T-helper 2 cell treated with Interferon-gamma antibody and Interleukin-4, amounts not matched to agents 5 μg/mL and 100 μg/mL, for 36 hours (primary cell): ENCODE measurements at places on chromosomes 6 and 20.

- no peak for DNase-seq
Observed at GRCh38 chr20:24993337-24994185, 1.0 kb upstream of the APMAP start.

DNA sequence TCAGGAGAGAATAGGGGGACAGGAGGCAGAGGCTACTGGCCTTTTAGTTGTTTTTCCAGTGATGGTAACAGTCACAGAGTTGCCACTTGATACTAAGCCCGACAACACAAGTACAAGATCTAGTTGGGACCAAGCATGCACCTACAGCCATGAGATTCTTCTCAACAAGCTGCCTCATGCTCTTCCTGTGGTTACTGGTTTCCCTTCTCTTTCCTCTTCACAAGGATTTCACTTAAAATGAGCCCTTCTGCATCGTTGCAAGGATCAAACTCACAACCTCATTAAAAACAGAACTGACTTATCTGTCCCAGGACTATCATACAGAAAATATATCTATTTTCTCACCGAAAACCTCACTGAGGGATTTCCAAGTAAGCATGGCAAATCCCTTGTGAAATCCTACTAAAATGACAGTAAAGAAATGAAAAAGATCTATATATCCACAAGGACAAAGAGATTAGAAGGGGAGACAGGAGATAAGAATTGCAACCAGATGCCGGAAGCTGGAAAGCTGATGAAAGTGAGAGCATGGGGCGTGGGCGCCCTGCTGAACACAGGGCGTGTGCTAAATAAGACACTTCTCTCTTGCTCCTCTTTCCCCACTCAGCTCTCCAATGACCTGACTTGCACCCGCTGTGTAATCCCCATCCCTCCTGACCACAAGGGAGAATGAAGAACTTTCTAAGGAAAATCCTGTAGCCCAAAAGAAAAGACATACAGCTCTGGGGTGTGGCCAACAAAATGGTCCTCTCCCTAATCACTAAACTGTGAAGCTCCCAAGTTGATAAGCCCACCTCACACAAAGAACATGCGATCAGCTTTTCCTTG is 13.4 kb downstream of the MTFR2 start:
- DNase-seq: no peak

DNA sequence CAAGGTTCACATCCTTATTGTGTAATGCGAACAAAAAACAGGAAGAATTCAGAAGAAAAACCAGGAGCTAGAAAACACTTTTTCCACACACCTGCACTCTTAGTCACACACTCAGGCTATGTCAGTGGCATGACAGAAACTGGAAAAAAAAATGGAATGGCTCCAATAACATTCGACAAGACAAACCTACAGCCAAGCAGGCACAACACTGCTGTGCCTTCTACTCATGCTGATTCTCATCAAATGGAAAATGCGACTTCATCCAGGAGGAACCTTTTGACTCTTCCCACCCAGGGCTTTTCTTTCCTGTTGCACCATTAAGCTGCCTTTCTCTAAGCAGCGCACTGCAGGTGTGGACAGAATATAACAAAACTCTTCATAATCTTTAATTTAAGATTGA is 163.2 kb upstream of the BTBD3 start:
- DNase-seq: no peak

DNA sequence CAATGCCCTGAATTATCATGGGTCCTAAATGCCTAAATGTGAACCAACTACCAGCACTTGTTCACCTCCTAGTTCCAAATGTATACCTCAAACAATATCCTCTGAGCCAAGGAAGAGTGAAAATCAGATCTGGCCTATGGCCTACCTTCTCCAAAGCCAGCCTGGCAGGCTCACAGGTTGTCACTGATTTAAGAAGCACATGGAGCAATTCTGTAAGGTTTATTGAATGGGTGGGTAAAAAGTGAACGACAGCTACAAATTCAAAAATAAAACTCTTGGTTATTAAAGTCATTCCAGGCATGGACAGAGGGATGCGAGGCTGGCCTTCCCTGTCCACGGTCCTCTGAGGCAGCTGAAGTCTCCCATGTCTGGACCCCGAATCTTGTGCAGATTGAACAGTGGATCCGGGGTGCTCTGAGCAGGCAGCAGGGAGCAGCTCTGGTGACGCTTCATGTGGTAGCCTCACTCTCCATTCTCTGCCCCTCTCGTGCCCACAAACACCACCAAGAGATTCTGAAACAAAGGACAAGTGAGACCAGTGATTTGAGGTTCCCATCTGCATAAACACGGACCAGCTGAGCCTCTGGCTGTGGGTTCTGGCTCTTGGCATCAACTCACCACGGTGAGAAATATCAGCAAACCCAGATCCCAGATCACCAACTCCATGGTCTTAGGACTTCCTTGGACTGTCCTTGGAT is 14.6 kb downstream of the SNHG17 start:
- DNase-seq: no peak
